ENCODE measurements at places on chromosomes 12 and 14. TPM values are rescaled to one million over a fixed set of nuclear protein-coding genes. Genes with fewer than 3 reads are reported as not detected.

Gene KRT85
- total RNA-seq, result 0.06 TPM

Gene KRT82
- not detected for total RNA-seq

Gene VASH1
- total RNA-seq, result 3.6 TPM

Gene TAS2R46
- not detected for total RNA-seq

Gene BIN2
- total RNA-seq, result 0.08 TPM

Data from A549 treated with Mapracorat at 1 μM for 4 hours (cell line).